Left renal cortex interstitium (tissue), 4 donors: ENCODE measurements at places on chromosomes 4 and X. TPM values are rescaled to one million over a fixed set of nuclear protein-coding genes. Genes with fewer than 3 reads are reported as not detected.

- no peak for DNase-seq
Measured at GRCh38 chrX:39767446-39767845, 330.3 kb downstream of the BCOR start.

GRCh38 chr4:79864500-79865200, 208.4 kb downstream of the ANTXR2 start:
- no peak for DNase-seq

DNA sequence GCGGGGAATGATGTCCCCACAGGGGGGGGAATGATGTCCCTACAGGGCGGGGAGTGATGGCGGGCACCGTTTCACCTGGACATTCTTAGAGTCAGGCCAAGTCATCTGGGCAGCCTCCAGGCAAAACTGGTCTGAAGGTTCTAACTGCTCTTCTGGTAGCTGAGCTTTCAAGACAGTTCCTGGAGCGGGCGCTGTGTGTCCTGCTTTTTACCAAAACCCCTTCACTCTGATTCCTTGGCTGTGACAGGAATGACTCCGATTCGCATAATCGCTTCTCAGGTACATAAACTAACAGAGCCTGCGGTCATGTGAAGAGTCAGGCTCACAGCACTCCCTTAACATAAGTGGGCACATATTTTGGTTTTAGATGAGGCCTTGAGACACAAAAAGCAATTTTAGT, 836.0 kb downstream of the TRIML1 start:
- DNase-seq, result no peak

The ADH6 gene
- polyA plus RNA-seq, result 16.0 TPM

DNA sequence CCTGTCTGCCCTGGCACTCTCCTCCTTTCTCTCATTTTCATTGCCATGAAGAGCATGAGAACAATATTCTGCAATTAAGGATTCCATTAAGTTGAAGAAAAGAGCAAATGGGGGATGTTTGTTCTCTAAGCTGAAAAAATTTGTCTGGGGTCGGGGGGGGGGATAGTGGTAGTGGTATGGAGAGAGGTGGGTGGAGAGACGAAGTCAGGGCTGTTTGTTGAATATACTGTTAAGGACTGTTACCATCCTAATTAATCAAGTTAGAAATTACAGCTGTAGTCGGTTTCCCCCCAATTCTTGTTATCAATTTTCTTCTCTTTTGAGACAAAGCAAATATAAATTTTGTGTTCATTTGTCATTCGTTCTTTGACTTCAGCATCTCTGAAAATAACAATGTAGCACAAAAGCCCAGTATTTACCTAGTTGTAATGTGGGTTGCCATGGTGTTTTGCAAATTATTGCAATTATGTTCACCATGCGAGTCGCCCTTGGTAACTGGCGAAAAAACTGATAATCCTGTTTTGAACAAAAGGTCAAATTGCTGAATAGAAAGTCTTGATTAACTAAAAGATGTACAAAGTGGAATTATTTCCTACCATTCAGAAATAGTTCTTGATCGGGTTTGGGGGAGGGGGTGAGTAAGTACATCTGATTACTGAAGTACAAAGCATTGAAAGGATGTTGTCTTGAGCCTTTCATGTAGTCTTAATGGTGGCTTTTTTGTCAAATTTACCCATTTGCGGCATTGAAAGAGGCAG, 139.1 kb downstream of the ARX start:
- no peak for DNase-seq

DNA sequence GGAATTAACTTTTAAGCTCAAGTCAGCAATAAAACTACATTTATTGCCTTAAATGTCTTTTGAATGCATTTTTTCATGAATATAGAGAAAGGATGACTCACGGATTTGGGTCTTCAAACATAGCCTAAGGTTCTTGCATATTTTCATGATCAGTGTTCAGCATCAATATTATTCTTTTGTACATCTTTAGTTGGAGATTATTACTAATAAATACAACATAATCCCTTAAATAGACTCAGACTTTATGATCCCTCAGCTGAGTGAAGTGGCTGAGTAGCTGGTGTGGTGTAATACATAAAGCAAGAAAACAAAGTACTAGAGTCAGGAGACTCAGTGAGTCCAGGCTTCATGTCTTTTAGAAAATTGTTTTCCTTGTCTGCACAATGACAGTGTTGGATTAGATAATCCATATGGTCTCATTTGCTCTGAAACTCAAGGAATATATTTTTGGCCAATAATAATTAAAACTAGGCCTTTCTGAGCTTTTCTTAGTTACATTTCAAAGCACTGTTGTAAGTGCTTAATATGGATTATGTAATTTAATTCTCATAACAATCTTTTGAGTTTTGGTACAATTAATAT, 78.3 kb upstream of the UNC5C start:
- no peak for DNase-seq

The KDR gene
- 48.7 TPM for polyA plus RNA-seq

The CT45A3 gene
- polyA plus RNA-seq, result not detected

- DNase-seq, result no peak
Measured at GRCh38 chrX:134990801-134991481, at the start of gene SMIM10. Gene SMIM10 (plus strand): TSS chrX:134990991. CDS start chrX:134991096, 105 bp downstream.

The GPR143 gene
- polyA plus RNA-seq, result 14.4 TPM

GRCh38 chrX:85996555-85996954, 50.8 kb downstream of the CHM start:
- DNase-seq, result no peak

The PITX2 gene
- polyA plus RNA-seq, result 3.3 TPM

The SSX2B gene
- 0.17 TPM for polyA plus RNA-seq

DNA sequence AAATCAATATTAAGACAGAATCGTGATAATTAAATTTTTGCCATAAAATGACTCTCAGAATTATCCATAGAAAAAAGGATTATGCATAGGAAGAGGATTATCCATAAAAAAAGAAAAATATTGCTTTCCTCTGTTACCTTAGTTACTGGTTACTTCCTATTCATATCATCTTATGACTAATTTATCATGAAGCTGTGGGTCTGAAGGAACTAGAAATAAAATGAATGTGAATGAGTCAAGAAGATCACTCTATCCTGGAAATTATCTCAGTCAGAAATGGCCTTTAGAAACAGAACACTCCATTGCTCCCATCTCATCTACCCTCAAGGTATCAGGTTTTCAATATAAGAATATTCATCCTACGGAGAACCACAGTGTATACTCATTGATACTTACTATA, 19.4 kb downstream of the RPS6KA6 start:
- no peak for DNase-seq

GRCh38 chrX:100768679-100769338, 36.9 kb upstream of the SYTL4 start:
- DNase-seq, result no peak

- no peak for DNase-seq
Measured at GRCh38 chrX:68989865-68990606, 161.2 kb downstream of the EFNB1 start.

The SH3BP2 gene
- 40.9 TPM for polyA plus RNA-seq

GRCh38 chr4:7593646-7594412, 159.1 kb upstream of the PSAPL1 start:
- DNase-seq, result no peak

DNA sequence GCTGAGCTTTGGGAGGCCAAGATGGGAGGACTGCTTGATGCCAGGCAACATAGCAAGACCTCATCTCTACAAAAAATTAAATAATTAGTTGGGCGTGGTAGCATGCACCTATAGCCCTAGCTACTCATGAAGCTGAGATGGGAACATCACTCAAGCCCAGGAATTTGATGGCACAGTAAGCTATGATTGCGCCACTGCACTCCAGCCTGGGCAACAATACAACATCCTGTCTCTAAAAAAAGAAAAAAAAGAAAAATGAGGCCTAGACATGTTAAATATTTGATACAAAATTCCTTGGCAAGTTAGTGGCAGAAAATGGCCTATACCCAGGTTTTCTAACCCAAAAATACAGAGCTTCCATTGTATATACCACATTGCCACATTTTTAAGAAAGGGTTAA, 88.1 kb upstream of the MAB21L2 start:
- DNase-seq, result no peak

- DNase-seq, result no peak
Measured at GRCh38 chrX:149522916-149523315, 17.8 kb upstream of the IDS start.

- DNase-seq, result no peak
Measured at GRCh38 chr4:146338512-146338911, 124.2 kb downstream of the REELD1 start.

GRCh38 chr4:139933541-139933940, 220.4 kb downstream of the MAML3 start:
- no peak for DNase-seq

DNA sequence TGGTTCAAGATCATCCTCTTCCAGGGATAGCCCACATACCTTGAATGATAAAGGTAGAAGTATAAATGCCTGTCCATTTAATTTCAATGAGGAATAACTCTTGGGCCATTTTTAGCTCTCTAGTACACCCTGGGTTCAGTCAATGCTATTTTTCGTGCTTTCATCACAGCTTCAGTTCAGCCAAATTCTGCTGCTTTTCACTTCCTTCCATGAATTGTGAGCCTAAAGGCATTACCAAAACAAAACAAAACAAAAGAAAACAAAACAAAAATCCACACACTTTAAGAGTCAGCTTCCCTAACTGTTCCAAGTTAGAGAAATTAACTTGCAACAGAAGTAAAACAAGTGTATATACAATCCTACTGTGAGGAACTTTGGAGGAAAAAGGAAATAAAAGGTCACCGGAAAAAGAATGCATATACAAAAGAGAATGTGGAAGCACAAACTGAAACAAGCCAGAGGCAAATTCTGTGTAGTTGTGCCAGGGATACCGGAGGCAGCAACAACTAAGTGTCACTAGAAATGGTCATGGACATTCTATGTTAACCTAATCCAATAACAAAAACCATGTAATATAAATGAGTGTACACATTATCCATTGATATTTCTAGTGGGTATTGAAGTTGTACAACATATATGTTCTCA, 423.1 kb downstream of the KCTD8 start:
- DNase-seq, result no peak

GRCh38 chrX:69124108-69124507, 41.1 kb downstream of the PJA1 start:
- no peak for DNase-seq

DNA sequence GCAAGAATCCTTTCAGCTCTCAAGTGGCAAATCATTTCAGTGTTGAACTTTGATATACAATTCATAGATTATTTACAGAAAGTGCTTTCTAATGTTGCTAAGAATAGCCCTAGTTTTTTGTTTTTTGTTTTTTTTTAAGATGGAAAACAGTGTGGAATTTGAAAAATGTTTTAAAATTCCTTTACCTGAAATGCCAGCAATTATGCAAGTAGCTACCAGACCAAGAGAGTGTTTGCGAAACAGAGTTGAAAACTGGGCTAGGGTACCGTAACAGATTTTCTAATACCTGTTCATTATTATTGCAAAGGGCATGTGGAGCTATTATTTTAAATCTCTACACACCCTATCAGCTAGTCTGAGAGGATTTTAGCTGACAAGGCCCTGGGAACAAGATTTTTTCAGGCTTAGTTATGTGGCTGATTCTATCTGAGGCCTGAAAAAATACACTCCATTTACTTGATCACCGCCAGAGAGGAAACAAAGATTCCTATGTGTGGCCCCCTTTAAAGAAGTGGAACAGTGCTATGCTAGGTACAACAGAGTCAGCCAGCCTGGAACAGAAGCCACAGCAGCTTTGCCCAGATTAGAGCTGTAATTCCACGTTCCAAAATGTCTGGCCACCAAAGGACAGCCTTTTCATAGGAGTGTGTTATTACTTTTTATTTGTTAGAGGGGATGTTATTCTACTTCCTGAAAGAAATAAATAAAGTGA, 46.9 kb upstream of the SLC39A8 start:
- DNase-seq, result no peak

The UGT2A1 gene
- polyA plus RNA-seq, result 1.5 TPM
